ENCODE measurements at places on chromosomes 7 and 10. TPM values are rescaled to one million over a fixed set of nuclear protein-coding genes. Genes with fewer than 3 reads are reported as not detected.

The PTTG1IP2 gene
- polyA plus RNA-seq, result not detected

DNA sequence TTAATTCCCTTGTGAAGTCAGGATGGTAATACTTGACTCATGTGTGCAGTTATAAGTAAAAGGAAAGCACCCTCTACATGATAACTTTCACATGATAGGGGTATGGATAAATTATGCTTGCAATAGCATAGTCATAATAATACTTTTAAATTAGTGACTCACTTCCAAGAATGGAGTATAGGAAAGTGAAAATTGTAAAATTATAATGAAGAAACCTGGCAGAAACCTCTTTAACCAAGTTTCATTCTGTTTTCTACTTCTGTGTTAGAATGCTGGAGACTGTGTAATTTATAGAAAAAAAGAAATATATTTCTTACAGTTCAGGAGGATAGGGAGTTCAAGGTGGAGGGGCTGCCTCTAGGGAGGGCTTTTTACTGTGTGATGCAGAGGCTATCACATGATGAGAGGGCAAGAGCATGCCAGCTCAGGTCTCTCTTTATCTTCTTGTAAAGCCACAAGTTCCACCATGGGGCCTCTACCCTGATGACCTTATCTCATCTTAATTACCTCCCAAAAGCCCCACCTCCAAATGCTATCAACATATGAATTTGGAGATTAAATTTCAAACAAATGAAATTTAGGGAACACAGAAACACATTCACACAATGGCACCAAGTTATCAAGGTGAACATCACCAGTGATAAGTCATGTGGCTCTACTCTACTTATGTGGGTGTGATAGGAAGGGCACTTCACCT lies 43.2 kb downstream of the HDAC9 start:
- no peak for DNase-seq

- no peak for DNase-seq
Measured at GRCh38 chr10:63217120-63217605, 84.0 kb downstream of the NRBF2 start.

DNA sequence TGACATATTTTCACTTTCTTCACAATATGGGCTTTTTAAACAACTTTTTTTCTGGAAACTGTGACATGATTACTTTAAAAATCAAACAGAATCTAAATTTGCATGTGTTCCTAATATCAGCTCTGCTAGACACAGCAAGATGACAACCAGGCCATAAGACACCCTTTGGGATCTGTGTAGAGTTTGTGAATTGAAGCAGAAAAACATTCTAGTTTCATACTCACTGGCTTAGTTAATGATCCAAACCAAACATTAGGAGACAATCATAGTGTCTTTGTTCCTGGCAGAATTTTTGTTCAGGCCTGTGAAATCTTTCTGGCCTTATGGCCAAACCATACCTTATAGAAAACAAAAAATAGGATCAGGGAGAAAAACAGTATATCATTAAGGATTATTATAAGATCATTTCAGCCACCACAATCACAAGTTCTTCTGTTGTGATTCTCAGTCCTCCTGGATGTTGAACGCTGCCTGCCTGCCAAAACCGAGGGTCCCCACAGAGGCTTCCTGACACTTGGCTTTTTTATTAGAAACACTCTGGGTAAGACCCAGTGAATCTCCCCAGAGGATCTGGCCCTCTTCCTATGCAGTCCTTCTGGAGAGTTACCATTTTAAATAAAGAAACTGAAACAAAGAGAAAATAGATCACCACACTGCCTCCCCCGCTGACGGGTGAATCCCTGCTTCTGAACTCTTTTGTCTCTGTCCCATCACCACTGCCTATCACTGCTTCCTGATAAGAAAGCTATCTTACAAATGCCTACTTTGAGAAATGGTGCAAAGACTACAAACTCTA lies 79.2 kb upstream of the PPP1R3C start:
- no peak for DNase-seq

GRCh38 chr7:45217358-45217757 lies 59.8 kb downstream of the RAMP3 start:
- no peak for DNase-seq

The MYL10 gene
- 0.17 TPM for polyA plus RNA-seq

DNA sequence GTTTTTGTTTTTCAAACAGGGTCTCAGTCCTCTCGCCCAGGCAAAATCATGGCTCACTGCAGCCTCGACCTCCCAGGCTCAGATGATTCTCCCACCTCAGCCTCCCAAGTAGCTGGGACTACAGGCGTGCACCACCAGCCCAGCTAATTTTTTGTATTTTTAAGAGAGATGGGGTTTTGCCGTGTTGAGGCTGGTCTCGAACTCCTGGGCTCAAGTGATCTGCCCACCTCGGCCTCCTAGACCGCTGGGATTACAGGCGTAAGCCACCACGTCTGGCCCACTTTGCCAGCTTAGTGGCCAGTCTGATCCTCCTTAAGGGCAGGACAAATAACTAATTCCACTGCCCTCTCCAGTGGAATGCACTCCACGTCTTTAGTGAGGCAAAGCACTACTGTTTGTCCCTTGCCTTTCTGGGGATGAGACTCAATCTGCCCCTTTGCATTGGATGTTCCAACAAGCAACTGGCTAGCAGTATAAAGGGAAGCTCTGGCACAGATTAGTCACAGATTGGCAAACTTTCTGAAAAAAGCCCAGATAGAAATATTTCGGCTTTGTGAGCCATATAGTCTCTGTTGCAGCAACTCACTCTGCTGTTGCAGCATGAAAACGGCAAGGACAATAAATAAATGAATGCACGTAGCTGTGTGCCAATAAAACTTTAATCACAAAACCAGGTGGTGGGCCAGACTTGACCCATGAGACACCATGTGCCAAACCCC lies 143.8 kb upstream of the RHEB start:
- no peak for DNase-seq

GRCh38 chr10:5751601-5752253 lies 61.5 kb downstream of the GDI2 start:
- DNase-seq, result no peak

- DNase-seq, result peak; percentile 79
Measured at GRCh38 chr10:101061624-101062231, at the start of gene KAZALD1. Gene KAZALD1, plus strand, starts transcription at chr10:101061989. Its CDS starts 604 bp downstream, at chr10:101062593.

DNA sequence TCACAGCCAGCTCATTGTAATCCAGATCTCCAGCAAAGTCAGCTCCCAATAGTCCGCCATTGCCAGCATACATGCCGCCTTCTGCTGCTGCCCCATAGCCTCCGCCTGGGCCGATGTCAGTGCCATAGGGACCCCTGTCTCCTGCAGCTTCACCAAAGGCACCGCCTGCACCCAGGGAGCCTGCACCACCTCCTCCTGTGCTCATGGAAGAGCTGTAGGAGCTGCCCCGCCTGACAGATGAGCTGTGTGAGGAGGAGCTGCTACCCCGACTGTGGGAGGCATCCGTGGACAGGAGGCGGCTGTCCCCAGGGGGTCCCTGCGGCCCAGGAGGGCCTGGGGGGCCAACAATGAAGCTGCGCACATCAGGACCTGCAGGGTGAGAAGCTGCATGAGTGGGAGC lies 51.7 kb downstream of the COL17A1 start:
- DNase-seq, result no peak

GRCh38 chr7:44184206-44184872 lies 4.9 kb downstream of the GCK start:
- no peak for DNase-seq

The C10orf62 gene
- polyA plus RNA-seq, result 0.27 TPM
